Right kidney (tissue), 9 donors: ENCODE measurements at places on chromosomes 4 and X.

DNA sequence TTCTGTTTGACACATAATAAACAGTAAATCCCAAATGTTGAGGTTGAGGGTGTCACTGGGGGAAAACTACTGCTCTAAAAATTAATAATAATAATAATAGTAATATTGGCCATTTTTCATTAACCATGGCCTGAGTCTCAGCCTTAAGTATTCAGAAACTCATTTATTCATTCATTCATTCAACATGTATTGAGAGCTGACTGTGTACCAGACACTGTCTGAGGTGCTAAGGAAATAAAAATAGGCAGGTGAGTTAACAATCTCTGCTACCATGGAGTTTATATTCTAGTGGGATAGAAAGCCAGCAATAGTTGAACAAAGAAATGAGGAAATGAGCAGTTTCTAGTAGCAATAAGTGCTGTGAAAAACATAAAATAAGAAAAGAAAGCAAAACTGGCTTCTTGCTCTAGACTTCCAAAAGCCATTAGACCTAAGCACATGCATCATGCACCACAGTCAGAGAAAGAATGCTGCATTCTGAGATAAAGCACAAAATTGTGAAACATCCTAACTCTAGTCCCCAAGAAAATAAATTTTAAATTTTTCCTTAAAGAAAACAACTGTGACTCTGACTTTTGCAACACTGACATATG, 278.7 kb downstream of the RCHY1 start:
- no peak for DNase-seq

DNA sequence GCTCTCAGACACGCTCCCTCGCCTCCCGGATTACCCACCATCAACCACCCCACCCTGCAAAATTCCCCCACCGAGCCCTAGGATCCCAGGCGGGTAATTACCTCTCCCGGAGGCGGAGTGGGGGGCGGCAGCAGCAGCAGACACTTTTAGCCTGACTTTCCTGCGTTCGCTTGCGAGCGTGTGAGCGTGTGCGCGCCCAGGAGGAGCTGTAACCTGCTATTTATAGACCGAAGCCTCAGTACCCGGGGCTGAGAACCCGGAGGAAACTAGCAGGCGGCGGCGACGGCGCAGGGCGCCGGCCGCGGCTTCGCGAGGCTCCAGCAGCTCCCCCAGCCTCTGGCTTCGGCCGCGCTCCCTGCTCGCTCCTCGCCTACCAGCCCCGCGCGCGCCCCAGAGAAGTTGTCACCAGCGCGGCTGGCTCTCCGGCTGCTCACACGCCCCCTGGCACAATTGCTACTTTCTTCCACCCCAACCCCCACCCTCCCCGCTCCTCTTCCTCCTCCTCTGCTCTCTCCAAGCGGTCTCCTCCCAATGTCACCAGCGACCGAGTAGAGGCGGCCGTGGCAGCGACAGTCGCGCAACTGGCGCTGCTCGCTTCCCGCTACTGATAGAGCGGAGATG, at the start of gene INPP4B:
INPP4B (minus strand) TSS at position 194 of the 621 bp plus-strand sequence.
- peak; percentile 76 for DNase-seq

DNA sequence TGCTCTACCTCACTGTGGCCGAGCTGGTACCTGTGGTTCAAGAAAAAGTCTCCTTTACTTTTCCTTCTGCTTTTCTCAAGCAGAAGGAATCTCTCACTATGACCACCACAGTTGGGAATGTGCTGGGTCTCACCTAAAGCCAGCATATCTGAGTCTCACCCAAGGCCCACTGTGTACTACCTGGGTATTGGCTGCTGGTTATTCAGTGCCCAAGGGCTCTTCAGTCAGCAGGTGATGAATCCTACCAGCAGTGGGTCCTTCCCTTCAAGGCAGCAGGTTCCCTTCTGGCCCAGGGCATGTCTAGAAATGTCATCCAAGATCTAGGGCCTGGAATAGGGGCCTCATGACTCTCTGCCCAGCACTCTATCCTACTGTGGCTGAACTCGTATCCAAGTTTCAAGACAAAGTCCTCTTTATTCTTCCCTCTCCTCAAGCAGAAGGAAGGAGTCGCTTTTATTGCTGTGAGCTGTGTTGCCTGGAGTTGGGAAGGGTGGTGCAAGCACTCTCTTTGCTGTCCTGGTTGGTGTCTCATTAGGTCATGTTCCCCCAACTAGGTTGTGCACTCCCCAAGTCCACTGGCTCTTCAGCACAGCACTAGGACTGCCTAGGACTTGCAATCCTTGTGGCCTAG, 6.1 kb downstream of the CXCL10 start:
- no peak for DNase-seq

- DNase-seq = no peak
Observed at GRCh38 chr4:53235547-53235946, 130.3 kb downstream of the SCFD2 start.

- DNase-seq = no peak
Observed at GRCh38 chr4:133759428-133759827, 442.2 kb downstream of the PABPC4L start.

DNA sequence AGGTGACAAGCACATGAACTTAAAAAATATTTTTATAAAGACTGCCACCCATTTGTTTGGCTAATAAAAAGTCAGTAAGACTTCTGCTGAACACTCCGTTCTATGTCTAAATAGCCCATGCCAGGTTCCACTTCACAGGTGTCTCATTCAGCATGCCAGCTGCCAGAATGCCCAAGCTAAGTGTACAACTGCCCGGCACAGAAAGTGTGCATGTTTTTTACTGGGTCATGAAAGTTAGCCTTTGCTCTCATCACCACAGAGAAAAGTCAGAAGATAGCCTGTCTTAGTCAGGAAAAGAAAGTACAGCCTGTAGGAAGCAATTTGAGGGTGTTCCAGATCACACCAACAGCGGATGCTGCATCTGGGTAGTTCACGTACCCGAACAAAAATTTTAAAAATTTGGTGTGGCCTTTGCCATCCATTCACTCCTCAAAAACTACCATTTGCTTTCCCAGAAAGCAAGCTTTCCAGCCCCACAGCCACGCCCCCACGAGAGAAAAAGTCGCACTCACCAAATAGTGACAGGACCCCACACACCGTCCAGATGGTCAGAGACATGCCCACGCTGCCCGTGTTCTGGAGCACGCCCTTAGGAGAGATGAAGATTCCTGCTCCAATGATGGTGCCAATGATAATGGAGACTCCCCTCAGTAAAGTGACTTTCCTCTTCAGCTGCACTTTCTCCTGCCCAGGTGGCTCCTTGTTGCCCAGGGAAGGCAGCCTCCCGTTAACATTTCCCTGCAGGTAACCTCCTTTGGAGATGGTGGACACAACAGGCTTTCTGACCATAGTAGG, 671 bp downstream of the SLC7A11 start:
- DNase-seq = peak; percentile 42

DNA sequence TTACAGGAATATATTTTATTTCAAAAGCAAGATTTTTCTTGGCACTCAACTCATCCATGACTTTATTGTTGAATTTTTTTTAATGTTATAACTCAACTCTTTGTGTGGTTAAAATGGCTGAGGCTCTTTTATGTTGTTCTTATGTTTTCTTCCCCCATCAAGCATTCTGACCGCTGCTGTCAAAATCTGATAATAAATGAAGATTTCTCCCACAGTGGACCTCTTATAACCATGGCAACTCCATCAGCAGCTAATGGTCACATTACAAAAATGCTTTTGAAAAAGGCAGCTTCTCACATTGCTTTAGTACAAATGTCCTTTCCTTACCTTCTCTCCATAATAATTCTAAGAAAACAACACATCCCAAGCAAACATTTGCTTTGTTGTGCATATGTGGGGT, 96.0 kb upstream of the ATOH1 start:
- no peak for DNase-seq

GRCh38 chrX:8607326-8607725, 124.6 kb downstream of the ANOS1 start:
- DNase-seq = no peak

- DNase-seq = no peak
Observed at GRCh38 chrX:77694491-77694890, 91.5 kb downstream of the ATRX start.

- no peak for DNase-seq
Observed at GRCh38 chrX:122943918-122944317, 240.2 kb upstream of the GRIA3 start.

- no peak for DNase-seq
Observed at GRCh38 chrX:13059637-13060499, 15.4 kb upstream of the FAM9C start.

- DNase-seq = no peak
Observed at GRCh38 chr4:91031761-91032160, 904.6 kb downstream of the CCSER1 start.
